ENCODE measurements at places on chromosomes 5 and 9. TPM values are rescaled to one million over a fixed set of nuclear protein-coding genes. Genes with fewer than 3 reads are reported as not detected.

GRCh38 chr5:125272357-125272756, 525.9 kb upstream of the ZNF608 start:
- H3K4me3 ChIP-seq, result no peak overlapping the region
- H3K27ac ChIP-seq, result no peak overlapping the region
- no peaks in the 10 kb centered on the region for H3K36me3 ChIP-seq
- no peaks in the 10 kb centered on the region for H3K27me3 ChIP-seq
- no peak for DNase-seq
- no peaks in the 10 kb centered on the region for H3K4me1 ChIP-seq

DNA sequence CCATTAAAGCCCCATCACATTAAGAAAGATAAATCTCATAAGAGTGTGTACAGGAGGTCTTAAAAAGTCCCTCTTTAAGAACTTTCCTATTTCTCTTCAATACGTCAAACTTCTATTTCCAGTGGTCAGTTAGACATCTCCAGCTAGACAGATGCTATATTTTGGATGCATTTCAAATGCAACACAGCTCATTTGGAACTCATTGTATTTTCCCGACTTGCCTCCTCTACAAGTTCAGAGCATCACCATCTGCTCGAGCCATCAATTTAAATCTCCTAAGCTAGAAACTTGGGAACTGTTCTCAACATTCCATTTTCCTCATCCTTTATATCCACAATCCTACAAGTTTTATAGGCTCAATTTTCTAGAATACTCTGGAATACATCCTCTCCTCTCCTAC, 3.2 kb upstream of the UHRF2 start:
- no peak overlapping the region for H3K4me3 ChIP-seq
- peaks cover 12% of the 10 kb centered on the region for H3K4me1 ChIP-seq
- no peaks in the 10 kb centered on the region for H3K27me3 ChIP-seq

DNA sequence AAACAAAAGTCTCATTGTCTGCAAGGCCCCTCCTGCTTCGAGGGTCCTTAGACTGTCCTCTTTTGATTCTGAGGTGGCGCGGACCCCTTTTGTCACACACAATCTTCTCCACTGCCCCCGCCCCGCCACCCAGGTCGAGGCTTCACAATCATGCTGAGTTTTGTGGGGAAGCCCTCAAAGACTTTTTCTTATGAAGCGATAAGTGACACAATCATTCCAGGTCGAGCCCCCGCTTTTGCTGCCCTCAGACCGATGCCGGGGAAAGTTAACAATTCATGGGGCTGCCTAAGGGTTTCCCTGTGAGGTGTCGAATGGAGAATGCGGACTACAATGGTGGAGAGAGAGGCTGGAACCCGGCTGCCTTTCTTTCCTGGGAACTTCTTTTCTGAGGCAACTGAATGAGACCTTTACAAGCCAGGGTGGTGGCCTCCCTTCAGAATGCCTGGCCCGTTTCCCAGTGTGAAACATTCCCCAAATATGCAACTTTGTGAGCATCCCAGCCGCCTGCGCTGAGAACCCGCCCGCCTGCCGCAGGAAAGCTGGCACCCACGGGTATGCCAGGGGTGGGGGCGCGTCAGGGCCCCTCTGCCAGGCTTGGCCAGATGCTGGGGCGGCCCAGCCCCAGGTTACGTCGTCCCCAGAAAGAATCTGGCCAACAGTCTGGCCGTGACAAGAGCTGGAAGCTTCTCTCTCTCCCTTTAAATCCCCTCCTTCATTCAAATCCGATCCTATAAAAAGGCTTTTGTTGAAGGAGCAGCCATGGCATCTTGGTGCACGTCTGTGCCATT, 71.9 kb downstream of the MAP1B start:
- DNase-seq, result peak; percentile 46
- no peak overlapping the region for H3K27ac ChIP-seq
- no peaks in the 10 kb centered on the region for H3K36me3 ChIP-seq
- H3K27me3 ChIP-seq, result no peaks in the 10 kb centered on the region
- H3K4me1 ChIP-seq, result no peaks in the 10 kb centered on the region

- peaks cover 10% of the 10 kb centered on the region for H3K4me1 ChIP-seq
- no peaks in the 10 kb centered on the region for H3K36me3 ChIP-seq
- H3K27ac ChIP-seq, result no peak overlapping the region
- no peak overlapping the region for H3K4me3 ChIP-seq
- no peak for DNase-seq
- H3K27me3 ChIP-seq, result no peaks in the 10 kb centered on the region
Measured at GRCh38 chr5:42912184-42912798, 100.6 kb upstream of the SELENOP start.

The FAT2 gene
- not detected for total RNA-seq
